ENCODE measurements at places on chromosomes 11 and 22.

GRCh38 chr11:133491680-133492383, 40.5 kb downstream of the OPCML start:
- no peak for DNase-seq

- DNase-seq: no peak
Observed at GRCh38 chr11:119854521-119854920, 125.5 kb upstream of the NECTIN1 start.

DNA sequence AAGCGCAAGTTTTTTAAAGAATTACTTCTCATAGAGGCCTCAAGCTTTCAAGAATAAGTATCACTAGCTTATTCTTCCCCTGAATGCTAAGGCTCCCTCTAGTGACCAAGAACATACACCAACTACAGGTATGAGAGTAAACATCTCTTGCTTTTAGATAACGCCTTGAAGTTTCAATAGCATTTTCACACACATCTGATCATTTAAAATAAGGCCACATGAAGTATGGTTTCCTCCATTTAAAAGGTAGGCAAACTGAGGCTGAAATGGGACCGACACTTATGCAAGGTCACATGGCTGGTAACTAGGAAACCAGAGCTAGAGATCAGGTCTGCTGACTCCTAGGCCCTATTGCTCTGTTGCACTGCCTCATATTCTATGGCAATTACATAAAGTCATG, 66.5 kb downstream of the CCDC34 start:
- DNase-seq: no peak

DNA sequence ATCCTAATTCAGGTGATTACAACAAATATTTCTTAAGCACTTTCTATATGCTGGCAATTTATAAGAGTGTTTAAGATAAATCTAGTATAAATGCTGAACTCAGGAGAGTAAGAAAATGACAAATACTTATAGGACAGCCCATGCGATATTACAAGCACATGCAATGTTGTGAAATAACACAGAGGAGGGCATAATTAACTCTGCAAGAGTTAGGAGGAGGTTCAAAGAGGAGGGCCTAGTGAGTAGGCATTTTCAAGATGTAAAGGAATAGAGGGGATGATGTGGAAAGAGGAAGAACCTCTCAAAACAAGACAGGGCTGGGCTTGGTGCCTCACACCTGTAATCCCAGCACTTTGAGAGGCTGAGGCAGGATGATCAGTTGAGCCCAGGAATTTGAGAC, 37.1 kb upstream of the IL17RA start:
- DNase-seq: no peak

DNA sequence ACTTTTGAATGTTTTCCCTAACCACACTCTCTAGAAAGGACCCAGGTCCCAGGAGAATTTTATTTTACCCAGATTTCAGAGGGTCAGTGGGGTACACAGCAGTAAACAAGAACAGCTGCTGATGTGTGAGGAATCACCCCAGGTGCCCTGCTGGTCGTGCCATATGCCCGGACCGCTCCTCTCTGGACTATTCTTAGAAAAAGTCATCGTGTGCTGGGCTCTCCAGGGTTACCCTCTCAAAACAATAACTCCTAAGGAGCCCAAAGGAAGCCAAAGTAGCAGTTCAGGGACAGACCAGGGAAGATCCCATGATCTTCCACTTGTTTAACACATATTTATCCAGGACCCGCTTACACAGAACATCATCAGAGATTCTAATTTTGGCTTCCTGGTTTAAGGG, 29.7 kb downstream of the LRP4 start:
- no peak for DNase-seq

DNA sequence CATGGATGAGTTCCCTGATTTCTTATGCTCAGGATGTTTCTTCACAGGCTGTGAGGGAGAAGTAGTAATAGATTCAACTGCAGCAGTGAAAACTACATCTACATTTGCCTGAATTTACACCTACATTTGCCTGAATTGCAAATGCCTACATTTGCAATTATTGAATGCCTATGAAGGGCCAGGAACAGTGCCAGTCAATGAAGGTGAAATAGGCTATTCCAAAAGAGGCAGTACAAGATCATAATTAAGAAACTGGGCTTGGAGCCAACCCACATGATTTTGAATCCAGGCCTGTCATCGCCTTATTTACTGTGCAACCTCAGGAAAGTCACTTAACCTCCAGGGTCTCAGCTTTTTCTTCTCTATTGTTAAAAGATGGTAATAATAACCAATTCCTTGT, 1353.3 kb downstream of the FAM181B start:
- no peak for DNase-seq

DNA sequence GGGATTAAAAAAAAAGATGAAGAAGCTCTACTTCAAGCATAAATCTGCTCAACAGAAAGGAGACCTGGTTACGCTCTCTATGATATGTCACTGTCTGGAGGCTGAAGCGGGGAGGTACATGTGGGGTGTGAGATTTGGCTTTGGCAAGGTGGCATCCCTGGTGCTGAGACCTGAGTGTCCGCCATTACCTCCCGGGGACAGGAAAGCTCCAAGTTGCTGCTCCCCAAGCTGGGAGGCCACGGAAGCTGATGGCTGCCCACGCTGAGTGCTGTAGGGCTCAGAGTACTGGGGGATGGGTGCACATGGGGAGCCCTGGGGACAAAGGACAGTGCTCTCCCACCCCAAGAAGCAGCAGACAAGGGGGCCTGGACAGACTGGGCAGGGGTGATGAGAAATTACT, 167.9 kb downstream of the DSCAML1 start:
- DNase-seq: no peak

- DNase-seq: no peak
Observed at GRCh38 chr11:111310723-111311122, 12.4 kb downstream of the POU2AF3 start.

DNA sequence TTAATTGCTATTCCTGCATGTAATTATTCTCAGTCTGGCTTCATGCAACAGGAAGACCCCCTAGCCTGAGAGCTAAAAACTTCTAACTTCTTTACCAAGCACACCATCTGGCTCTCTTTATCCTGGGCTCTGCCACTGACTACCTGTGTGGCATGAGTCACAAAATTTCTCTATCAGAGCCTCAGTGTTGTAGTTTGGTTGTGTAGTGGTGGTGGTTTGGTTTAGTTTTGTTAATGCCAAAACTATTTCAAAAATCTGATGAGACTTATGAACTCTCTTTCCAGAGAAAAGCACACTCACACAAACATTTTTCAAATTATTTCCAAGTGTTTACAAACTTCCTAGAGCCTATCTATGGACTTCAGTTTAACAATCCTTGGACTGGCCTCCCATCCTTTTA, 7.5 kb upstream of the IL17RA start:
- DNase-seq: no peak

DNA sequence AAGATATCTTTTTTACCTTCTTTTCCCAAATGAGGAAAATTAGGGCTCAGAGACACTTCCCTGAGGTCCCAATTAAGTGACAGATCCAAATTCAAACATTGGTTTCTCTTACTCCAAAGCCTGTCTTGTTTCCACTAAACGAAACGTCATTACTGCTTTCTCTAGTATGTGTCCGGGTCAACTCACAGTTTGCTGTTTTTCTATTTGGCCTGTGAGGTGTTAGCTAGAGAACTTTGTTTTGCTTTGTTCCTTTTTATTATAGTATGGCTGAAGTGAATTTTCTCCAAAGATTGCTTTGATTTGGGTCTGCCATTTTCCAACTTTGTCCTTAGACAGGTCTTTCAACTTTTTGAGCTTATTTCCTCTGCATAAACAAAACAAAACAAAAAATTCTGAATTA, 179.6 kb downstream of the UVRAG start:
- DNase-seq: no peak

- no peak for DNase-seq
Observed at GRCh38 chr11:72157131-72157530, 21.6 kb downstream of the FOLR3 start.

- no peak for DNase-seq
Observed at GRCh38 chr11:46356924-46357482, 9.7 kb downstream of the DGKZ start.

- no peak for DNase-seq
Observed at GRCh38 chr11:14079011-14079410, 116.5 kb downstream of the SPON1 start.

- no peak for DNase-seq
Observed at GRCh38 chr11:112315861-112316739, 55.4 kb upstream of the PLET1 start.

- DNase-seq: peak; percentile 7
Observed at GRCh38 chr11:132126973-132127899, 756.8 kb downstream of the NTM start.

- DNase-seq: no peak
Observed at GRCh38 chr11:64379817-64380709, 21.1 kb downstream of the RPS6KA4 start.

DNA sequence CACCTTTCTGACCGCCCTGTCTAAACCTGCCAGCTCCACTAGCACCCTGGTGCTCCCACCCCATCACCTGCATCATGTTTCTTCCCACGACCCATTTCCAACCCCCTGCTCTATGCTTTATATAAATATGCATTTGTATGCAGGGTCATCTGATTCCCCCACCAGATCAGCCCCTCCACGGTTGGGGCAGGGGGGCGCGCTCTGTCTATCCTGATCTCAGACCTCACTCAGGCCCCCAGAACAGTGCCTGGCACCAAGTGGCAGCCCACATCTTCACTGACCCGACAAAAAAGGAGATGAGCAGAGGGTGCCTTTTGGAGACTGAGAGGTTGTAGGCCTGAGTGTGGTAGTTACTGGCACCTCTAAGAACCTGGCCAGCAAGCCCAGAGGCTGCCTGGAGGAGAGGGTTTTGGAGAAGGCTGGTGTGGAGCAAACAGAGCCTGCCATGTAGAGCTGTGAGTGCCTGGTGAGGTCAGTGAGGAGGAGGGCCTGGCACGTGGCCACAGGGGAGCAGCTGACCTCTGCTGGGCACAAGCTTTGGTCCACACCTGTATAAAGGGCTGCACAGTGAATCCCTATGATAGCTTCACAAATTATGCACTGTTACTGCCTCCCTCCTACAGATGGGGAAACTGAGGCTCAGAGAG, 86.3 kb upstream of the RTL6 start:
- no peak for DNase-seq

DNA sequence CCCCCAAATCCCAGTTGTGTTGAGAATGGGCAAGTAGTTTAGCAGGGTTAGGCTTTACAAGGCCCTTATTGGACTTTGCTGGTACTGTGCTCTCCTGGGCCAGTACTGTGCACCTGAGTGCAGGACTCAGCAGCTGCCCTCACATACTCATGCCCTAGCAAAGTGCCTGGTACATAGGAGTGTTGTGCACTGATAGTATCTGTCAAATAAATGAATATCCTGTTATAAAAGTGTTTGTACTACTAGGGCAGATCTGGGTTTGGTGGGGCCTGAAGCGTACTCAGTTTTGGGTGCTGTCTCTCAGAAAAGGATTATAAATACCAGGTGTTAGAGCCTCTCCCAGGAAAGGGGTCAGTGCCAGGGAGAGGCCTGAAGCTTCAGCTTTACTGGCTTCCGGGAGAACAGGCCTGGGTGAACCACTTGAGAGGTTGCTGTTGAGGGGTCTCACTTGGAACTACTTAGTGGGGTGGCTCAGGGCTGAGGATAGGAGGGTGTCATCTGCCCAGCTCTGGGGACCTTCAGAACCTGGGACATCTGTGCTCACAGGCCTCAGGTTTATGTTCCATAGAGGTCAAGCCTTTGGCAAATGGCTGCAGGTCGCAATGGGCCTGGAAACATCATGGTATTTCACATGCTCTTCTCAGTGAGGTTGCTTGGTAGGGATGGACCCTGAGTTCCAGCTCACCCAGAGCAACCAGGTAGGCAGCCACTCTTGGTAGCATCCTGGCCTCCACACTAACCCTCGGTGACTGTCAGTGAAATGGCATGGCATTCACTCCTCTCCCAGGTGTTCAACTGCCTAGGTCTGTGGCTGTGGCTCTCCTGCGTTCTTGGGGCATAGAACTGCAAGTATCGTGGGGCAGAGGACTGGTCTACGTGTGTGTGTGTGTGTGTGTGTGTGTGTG, 106.1 kb downstream of the ZBTB16 start:
- DNase-seq: no peak

GRCh38 chr22:46587492-46588278, 32.5 kb upstream of the GRAMD4 start:
- no peak for DNase-seq

DNA sequence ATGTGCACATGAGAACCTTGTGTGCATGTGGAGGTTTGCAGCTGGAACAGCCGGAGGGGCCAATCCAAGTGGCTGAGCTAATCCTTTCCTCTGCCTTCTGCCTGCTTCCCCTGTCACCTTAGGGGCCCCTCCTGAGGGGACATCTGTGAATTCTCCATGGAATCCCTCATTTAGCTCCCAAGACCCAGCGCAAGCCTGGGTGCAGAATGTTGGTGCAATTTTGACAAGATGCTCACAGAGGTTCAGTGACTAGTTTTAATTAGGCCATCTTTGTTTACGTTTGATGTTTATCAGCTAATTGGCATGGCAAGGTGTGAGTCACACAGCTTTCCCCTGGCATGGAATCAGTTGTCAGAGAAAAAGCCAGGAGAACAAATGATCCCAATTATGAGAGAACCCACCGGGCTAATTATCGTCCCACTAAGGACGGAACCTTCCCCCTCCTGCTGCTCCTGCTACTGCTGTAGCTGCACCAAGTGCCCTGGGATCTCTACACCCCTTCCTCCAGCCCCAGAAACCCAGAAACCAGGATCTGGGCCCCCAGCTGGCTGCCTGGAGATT, 63.6 kb upstream of the PAX6 start:
- DNase-seq: no peak

- no peak for DNase-seq
Observed at GRCh38 chr11:110177086-110177456, 83.9 kb downstream of the ZC3H12C start.

GRCh38 chr11:93524173-93524536, 19.0 kb downstream of the SMCO4 start:
- no peak for DNase-seq

DNA sequence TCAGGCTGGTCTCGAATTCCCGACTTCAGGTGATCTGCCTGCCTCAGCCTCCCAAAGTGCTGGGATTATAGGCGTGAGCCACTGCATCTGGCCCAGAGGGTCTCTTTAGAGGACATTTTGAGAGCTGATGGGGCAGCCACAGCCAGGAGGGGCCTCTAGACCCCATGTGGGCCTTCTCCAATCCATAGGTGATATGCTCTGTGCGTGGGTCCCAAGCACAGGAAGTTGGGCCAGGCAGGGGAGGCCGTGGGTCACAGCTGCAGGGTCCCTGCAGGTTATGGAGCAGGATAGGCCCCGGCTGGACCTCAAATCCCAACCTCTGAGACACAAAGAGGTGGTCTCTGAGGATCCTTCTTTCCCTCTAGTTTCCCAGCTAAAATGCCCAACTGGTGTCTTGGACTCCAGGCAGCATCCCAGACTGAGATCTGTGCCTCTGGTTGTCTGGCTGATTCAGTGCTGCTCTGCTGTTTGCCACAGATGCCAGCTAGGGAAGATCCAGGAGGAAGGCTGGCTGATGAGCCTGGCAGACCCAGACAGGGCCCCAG, 1.5 kb downstream of the LRRC75B start:
- no peak for DNase-seq

GRCh38 chr11:120956710-120957495, 67.0 kb upstream of the TBCEL start:
- peak; percentile 24 for DNase-seq

Data from CD4-positive, alpha-beta T cell (primary cell).